Dorsolateral prefrontal cortex (tissue), 122 donors: ENCODE measurements at places on chromosomes 13 and 19. TPM values are rescaled to one million over a fixed set of nuclear protein-coding genes. Genes with fewer than 3 reads are reported as not detected.

Gene KRTDAP
- not detected for total RNA-seq

Gene RAB8A
- 38.3 TPM for total RNA-seq

Gene JSRP1
- total RNA-seq: not detected

Gene SLITRK6
- total RNA-seq: not detected

Gene CRB3
- not detected for total RNA-seq

DNA sequence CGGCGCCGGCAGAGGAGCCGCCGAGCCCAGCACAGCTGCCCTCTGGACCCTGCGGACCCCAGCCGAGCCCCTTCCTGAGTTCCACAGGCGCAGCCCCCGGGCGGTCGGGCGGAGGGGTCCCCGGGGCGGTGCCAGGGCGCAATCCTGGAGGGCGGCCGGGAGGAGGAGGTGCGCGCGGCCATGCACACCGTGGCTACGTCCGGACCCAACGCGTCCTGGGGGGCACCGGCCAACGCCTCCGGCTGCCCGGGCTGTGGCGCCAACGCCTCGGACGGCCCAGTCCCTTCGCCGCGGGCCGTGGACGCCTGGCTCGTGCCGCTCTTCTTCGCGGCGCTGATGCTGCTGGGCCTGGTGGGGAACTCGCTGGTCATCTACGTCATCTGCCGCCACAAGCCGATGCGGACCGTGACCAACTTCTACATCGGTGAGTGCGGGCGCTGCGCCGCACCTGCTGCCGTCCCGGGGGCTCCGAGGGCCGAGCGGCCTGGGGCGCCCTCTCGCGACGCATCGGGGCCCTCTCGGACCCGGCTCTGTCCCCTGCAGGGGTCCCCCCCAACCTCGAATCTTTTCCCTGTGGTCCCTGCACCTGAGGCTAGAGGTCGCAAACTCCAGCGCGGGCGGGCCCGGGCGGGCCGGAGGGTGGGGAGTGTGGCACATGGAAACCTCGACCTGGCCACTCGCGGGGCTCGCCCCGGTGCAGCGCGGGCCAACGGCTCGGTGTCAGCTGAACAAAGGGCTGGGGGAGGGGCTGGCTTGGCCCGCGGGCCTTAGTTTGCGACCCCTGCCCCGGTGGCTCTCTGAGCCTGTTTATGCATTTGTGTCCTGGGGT, at the start of gene KISS1R:
TSS of gene KISS1R (plus strand) at position 11 of the 829 bp plus-strand sequence. CDS start at position 181, 170 bp downstream.
- DNase-seq: no peak

DNA sequence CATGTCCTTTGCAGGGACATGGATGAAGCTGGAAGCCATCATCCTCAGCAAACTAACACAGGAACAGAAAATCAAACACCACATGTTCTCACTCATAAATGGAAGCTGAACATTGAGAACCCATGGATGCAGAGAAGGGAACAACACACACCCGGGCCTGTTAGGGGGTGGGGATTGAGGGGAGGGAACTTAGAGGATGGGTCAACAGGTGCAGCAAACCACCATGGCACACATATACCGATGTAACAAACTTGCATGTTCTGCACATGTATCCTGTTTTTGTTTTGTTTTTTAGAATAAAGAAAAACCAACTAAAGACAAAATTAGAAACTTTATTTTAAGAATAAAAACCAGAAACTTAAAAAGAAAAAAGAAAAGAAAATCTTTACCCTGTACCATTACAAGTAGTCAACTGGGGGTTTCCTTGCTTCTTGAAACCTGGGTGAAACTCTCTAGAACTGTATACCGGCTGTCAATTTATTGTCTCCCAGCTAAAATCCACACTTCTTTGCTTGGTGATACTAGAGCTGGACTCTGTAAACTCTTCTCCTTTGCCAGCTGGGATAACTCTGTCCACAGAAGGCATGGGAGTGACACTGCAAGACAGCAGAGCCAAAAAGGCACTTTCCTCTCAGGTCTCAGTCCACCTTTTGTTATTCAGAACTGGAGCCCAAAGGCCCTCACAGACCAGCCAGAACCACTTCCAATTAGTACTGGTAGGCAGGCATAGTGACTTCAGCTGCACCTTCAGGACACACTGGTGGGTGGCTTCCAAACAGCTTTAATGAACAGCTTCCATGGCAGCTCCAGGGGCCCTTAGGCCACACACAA, 9.0 kb downstream of the MICU2 start:
- no peak for DNase-seq

DNA sequence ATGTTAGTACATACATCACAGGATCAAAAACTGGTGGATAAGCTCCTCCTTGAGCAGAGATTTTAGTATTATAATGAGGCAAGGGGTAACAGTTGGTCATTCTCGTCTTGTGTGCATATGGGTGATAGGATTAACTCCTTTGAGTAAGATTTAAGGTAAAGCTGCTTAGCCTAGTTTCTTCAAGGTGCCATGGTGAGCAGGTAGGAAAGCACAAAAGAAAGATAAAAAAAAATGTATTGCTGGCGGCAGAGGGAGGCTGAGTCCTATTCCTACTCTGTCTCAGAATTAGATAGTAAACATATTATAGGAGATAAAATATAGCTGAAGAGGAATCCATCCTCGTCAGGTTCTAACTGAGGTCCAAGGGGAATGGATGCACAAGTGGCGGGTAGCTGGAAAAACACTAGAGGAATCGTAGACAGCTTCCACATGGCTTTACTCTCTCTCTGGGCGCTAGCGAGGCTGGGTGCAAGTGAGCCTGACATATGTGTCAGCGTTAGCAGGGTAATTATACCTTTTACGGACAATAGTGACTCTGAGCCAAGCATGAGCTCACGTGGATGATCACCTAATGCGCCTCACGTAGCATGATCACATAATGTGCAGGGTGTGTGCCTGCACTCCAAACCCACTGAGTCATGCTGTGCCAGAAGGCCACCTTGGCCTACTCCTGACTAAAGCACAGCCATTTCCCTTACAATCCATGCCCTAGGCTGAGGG, 734.3 kb upstream of the MIR17HG start:
- DNase-seq: no peak

- DNase-seq: no peak
These were observed 46.8 kb downstream of the SLC7A1 start for GRCh38 chr13:29548722-29549121.

DNA sequence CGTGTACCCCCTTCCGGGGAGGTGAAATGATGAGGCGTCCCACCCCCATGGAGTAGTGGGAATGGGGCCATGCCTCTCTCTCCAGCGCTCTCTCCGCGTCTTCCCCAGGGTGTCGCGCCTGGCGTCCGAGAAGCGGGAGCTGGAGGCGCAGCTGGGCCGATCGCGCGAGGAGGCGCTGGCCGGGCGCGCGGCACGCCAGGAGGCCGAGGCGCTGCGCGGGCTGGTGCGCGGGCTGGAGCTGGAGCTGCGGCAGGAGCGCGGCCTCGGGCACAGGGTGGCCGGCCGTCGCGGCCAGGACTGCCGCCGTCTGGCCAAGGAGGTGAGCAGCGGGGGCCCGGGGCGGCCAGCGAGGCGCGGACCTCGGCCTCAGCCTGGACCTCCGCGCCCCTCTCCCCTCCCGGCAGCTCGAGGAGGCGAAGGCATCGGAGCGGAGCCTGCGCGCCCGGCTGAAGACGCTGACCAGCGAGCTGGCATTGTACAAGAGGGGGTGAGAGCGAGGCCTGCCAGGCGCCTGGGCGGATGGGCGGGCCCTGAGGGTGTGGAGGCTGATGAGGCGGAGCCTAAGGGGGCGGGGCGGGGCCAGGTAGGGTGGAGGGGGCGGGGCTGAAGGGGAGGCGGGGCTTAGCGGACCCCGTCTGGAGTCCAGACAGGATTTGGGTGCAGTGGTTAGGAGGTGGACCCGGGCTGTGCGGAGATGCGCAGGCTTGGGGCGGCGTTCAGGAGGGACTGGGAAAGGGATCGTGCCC, 7.7 kb downstream of the PGLYRP1 start:
- DNase-seq: peak; percentile 34

DNA sequence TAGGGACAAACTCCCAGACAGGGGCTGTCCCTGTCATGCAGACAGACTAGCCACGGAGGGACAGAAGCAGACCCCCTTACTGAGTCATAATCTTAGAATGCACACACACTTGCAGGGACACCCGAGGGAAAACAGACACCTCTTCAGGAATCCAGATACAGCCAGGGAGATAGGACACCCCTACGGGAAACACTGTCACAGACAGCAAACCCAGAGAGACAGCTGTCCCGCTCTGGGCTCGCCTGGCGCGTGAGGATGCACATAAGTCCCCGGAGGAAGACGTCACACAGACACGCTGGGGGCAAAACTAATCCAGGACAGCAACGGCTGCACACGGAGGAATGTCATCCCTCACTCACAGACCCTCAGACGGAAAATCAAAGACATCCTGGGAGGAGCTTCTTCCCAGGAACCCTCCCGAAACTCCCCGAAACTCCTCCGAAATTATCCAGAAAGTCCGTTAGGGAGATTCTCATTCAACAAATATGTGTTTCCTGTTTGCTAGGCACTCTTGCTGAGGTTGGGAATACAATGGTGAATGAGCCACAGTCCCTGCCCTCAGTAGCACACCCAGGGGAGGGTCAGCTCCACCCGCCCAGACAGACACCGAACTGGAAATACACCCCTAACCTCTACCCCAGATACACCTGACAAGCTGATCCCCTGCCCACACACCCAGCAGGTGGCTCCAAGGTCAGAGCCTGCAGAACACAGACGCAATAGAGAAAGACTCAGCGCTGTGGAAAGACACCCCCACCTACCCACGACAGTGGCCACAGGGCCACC, 15.2 kb upstream of the TOMM40 start:
- DNase-seq: no peak

DNA sequence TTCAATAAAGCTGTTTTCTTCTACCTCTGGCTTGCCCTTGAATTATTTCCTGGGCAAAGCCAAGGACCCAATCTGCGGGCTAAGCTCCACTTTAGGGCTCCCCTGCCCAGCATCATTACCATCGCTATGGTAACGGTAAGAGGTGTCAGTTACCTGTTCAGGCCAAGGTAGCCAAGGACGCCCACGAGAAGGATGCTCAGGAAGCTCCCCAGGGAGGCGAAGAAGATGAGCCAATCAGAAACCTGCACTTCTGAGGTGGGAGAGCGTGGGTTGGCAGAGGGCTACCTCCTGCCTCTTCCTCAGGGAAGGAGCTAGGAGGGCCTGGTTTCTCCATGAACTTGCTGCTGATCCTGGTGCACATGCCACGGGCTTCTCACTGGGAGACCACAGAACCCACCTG, 24.7 kb downstream of the IL12RB1 start:
- no peak for DNase-seq

DNA sequence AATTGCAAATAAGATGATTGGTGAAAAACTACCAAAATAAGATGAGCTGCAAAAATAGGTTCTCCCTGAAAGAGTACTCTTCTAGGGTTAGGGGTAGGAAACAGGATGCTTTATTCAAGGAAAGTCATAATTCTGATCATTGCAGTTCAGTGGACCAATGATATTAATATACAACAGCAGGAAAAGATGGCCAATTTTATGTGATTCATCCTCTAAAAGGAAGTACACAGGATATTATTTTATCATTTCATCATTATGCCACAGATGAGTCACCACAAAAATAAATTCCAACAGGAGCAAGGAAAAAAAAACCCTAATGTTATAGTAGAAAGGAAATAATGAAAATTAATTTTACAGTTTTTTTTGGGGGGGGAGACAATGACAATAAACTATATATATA, 205.0 kb downstream of the NALCN start:
- no peak for DNase-seq

GRCh38 chr13:28286263-28286662, 147.9 kb downstream of the PAN3 start:
- no peak for DNase-seq

DNA sequence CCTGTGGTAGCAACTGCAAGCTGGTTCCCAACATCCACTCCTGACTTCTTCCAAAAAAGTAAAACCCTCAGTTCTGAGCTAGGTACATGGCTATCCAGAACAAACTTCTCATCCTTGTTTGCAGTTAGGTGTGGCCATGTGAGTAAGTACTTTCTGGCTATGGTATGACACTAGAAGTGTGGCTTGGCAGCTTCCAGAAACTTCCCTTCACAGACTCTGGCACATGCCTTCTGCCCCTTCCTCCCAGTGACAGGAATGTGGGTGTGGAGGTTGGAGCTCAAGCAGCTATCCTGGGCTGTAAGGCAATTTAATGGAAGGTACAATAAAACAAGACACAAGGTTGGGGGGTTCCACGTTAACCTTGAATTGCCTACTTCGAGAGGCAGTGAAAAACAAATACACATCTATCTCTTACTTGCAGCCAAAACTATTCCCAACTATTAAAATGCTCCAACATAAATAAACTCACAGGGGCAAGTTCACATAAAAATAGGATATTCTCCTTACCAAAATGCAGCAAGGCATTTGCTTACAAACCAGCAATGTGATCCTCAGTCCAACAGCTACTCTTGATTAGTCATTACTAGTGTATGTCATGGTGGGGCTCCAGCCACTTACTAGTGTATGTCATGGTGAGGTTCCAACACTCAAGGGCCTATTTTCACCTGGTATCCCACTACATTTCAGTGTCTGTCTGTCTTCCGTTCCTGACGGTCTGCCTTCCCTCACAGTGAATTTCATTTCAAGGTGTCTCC, 3.1 kb downstream of the SMG9 start:
- DNase-seq: no peak

GRCh38 chr19:1400281-1401137, 833 bp downstream of the GAMT start:
- DNase-seq: peak; percentile 69

DNA sequence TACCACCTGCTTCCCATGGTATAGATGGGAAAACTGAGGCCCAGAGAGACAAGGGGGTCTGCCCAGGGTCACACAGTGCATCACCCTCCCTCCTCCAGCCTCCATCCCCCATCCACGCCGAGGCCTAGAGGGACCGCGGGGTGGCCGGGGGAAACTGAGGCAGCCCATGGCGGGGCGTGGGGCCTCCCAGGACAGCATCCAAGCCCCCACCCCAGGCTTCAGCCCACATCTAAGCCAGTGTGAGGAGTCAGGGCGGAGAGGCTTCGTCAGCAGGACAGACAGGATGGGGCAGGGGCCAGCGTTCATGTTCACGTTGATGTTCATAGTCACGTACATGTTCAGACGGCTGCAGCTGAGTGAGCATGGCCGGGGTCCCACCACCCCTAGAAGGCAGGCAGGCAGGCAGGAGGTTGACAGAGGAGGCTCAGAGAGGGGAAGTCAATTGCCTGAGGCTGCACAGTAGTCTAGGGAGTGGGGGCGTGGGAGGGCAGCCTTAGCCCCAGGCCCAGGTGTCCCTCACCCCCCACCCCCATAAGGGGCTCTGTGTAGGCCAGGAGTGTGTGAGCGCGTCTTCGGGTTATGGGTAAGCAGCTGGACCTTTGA, 23.3 kb downstream of the SMIM24 start:
- DNase-seq: no peak
